AG08396 (cell line): ENCODE measurements at places on chromosomes 2 and 18.

GRCh38 chr2:140234116-140234515 is 1453.9 kb upstream of the NXPH2 start:
- no peak for DNase-seq

- DNase-seq = no peak
Measured at GRCh38 chr18:48572402-48573126, 33.7 kb downstream of the CTIF start.

GRCh38 chr2:222074674-222075073 is 224.1 kb downstream of the PAX3 start:
- no peak for DNase-seq

DNA sequence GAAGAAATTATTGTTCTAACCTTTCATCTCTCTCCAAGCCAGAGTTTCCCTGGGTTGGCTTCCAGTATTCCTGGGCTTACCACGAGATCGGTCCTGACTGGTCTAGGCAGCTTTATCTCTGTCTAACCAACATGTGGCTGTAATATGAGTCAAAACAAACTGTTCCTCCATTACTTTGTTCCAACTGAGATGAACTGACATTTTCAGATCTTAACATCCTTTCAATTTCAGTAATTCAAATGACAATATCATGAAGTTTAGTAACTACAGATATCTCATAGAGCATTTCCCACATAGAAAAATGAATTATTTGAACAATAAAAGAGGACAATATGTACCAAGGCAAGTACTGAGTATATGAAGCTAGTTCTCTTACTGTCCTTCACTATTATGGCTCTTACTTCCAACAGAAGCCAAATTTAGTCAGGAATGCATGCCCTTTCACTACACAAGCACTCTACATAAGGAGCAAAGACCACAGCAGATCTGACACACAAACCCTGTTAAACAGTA is 15.5 kb downstream of the SLC25A12 start:
- peak; percentile 57 for DNase-seq

- no peak for DNase-seq
Measured at GRCh38 chr18:33369711-33370449, 70.6 kb downstream of the CCDC178 start.

GRCh38 chr2:67456428-67456827 is 59.3 kb downstream of the ETAA1 start:
- DNase-seq = no peak

DNA sequence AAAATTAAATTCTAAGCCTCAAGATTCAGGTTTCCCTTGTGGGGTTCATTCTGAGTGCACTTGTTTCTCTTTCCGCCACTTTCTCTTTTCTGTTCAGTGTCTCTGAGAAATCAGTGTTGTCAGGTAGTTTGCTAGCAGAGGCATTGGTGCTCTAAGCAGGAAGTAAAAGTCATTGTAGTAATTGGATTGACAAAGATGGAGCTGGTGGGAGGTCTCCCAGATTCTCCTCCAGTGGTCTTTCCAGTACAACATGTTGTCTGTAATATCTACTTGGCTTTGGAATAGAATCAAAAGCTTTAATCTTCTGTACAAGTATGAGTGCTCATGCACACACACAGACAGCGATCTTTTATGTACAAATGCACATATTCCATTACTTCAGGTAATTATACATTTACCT is 135.6 kb downstream of the KLHL14 start:
- DNase-seq = no peak

DNA sequence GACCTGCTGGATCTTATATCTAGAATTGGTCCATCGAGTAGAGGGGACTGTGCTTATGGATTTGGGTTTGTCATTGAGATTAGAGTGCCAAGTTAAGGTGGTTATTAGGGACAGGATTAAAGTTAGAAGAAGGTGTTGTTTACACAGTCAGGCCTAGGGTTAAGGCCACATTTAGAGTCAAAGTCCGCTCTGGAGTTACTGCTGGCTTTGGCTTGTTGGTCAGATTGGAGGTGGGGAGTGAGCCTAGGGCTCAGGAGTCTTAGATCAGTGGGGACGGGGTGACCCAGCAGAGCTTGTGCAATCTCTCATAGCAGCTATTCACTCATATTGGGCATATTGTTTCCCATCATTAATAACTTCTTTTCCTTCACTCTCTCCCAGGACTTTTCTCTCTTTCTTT is 13.5 kb upstream of the EPAS1 start:
- DNase-seq = no peak

DNA sequence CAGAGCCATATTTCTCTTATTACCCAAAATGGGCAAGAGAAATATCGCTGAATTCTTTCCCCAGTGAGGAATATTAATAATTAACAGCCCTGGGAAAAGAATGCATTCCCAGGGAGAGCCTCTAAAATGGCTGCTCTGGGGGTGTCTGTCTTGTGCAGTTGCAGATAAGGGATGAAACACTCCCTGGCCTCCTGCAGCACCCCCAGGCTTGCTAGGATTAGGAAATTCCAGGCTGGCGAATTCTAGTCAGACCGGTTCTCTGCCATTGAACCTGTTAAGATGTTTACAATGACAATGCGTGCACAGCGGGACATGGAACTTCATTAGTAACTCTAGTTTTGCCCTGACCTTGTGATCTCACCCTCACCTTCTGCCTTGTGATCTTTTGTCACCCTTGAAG is 24.5 kb downstream of the MRPL30 start:
- DNase-seq = no peak

DNA sequence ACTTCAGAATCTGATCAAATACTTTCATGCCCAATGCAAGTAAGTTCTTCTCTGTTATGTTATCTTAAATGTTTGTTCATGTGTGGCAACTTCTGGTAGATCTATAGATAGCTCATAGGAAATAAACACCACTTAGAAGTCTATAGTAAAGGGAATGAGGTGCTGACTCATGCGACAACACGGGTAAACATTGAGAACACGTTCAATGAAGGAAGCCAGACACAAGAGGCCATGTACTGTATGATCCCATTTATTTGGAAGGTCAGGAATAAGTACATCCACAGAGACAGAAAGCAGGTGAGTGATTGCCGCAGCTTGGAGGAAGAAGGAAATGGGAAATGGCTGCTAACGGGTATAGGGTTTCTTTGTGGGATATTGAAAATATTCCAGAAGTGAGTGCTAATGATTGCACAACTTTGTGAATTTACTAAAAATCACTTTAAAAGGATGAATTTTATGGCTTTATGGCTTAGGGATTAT is 95.4 kb downstream of the ITGB1BP1 start:
- DNase-seq = no peak

DNA sequence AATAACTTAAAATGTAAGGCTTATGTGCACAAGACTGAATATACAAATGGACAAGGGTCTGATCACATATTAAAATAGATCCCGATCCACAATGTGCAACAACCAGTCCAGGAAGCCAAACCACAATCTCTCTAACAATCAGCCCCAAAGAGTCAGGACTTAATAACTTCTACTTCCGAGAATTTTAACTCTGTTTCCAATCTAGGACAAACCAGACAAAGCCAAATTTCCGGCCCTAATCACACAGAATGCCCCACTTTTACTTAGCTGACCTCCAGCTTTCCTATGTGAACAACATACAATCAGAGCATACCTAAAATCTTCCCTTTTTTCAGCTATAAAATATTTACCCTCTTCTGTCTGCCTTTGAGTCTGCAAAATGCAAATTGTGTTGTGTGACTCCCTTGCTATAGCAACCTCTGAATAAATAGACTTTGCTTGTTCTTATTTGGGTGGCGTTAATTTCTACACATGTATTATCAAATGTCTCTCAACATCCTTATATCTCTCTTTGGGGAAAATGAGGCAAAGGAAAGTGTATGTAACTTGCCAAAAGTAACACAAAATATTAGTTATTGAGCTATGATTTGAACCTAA is 381.9 kb upstream of the MC4R start:
- no peak for DNase-seq

GRCh38 chr2:157404363-157404762 is 39.5 kb downstream of the CYTIP start:
- DNase-seq = no peak

- no peak for DNase-seq
Measured at GRCh38 chr2:20592106-20593071, 58.5 kb downstream of the HS1BP3 start.

- DNase-seq = no peak
Measured at GRCh38 chr2:182540252-182540651, 113.4 kb upstream of the PDE1A start.

- DNase-seq = no peak
Measured at GRCh38 chr2:47172922-47173695, 18.0 kb upstream of the STPG4 start.

DNA sequence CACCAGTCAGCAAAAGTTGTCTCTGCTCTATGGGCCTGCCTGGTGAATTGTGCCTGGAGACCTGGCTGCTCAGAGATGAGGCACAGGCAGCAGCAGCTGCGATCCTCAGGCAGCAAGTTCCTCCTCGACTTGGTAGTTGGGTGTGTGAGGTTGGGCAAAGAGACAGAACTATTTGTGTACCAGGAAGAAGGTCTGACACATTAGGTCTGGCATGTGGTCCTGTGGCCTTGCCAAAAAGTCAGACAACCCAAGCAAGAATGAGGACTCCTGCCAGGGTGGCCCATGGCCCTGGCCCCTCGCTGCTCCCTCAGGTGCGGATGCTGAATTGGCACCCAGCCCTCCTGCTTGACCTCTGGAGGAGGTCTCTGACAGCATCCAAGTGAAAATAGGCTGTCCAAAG is 192.7 kb downstream of the DYSF start:
- DNase-seq = peak; percentile 65

DNA sequence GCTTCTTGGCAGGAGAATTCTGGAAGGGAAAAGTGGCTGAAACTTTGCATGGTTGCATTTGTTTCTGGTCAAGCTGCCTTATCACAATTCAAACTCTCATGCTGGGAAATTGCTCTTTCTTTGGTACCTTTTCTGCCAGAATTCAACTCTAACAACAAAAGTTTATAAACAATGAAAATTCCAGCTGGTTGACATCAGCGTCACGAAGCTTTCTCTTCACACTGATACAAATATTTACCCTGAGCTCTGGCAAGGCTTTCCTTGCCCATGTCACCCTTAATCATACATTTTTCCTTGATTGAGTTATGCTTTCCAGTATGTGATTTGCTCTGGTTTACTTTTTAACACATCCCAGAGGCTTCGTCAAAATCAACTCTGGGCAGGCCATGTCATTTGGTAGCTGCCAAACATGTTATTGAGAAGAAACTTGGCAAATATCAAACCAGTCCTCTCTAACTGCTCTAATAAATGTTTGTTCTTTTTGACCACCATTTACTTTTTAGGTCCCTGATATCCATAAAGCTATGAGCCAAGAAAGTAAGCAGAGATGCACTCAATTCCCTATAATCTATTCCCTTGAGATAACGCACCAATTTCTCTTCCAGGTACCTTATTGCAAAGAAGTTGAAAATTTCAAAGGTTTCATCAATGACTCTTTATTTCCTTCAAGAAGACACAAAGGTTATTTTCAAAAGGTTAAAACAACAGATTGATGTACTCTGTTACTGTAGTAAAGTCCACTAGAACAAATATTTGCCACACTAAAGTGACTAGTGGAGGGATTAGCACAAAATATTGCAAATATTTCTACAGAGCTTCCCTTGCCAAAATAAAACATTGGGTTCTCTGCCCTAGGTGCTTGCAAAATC is 1241.1 kb upstream of the ZEB2 start:
- peak; percentile 34 for DNase-seq

DNA sequence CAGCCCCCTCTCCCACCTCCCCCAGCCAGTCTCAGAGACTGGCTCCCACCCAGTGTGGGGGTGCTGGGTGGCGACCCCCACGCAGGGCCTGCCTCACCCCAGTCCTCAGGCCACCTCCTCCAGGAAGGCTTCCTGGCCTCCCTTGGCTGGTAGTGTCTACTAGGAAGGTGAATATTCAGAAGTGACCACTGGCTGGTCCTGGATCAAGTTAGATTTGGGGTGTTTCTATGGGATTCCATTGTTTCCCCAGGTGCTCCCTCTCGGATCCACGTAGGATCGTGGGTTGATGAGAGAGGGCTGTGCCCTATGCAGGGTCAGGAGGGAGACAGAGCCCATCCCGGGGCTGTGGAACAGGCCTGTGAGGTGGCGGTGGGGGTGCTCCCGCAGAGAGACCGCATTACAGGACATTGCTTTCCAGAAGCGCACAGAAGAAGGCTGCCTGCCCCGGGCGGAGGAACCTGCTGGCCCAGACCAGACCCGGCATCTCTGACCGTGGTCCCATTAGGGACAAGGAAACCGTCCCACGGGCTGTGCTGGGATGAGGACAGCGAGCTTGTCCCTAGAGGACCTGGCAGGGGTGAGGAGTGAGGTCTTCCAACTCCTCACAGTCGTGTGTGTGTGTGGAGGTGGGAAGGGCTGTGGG is 3.3 kb downstream of the PDCD1 start:
- no peak for DNase-seq
